ENCODE measurements at places on chromosomes 11 and 22. TPM values are rescaled to one million over a fixed set of nuclear protein-coding genes. Genes with fewer than 3 reads are reported as not detected.

PAMR1 gene
- 219 TPM for total RNA-seq

MAML2 gene
- total RNA-seq = 15.2 TPM

APOL5 gene
- not detected for total RNA-seq

SAA2 gene
- 0.47 TPM for total RNA-seq

FOLR2 gene
- not detected for total RNA-seq

KCNE3 gene
- total RNA-seq = 8.5 TPM

KCNJ11 gene
- not detected for total RNA-seq

ZBTB16 gene
- 49.4 TPM for total RNA-seq

NARS2 gene
- 6.3 TPM for total RNA-seq

GP1BB gene
- total RNA-seq = 8.9 TPM

ROBO4 gene
- 13.4 TPM for total RNA-seq

IL17REL gene
- not detected for total RNA-seq

DDIAS gene
- total RNA-seq = 0.51 TPM

TRIM64C gene
- not detected for total RNA-seq
